ENCODE measurements at places on chromosomes 7 and 10.

- DNase-seq: no peak
Observed at GRCh38 chr7:50808282-50808888, 25.7 kb upstream of the GRB10 start.

GRCh38 chr7:134315679-134316538, 821 bp downstream of the SLC35B4 start:
- no peak for DNase-seq

- no peak for DNase-seq
Observed at GRCh38 chr10:84423719-84424118, 95.3 kb downstream of the CCSER2 start.

- DNase-seq: no peak
Observed at GRCh38 chr10:45653454-45653853, 19.1 kb downstream of the ZFAND4 start.
